ENCODE measurements at places on chromosomes 5 and 9.

DNA sequence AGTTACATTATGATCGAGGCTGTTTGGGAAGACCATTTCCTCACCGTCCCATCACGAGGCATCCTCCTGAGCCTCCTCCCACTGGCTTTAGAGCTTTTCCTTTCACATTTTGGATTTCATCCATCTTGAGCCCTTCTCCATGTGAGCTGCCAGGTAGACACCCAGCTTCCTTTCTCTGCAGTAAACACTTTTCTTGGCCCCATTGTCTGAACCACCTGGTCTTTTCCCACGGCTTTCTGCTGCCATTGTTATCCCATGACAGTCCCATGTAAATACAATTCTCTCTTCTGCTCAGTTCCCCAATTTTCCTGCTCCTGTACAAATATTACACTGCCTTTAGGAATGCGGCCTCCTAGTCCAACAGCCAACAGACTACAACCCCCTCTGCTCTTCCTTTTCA, 24.1 kb downstream of the UBE2QL1 start:
- no peak for DNase-seq

- no peak for DNase-seq
Observed at GRCh38 chr9:16664211-16664610, 206.3 kb downstream of the BNC2 start.

DNA sequence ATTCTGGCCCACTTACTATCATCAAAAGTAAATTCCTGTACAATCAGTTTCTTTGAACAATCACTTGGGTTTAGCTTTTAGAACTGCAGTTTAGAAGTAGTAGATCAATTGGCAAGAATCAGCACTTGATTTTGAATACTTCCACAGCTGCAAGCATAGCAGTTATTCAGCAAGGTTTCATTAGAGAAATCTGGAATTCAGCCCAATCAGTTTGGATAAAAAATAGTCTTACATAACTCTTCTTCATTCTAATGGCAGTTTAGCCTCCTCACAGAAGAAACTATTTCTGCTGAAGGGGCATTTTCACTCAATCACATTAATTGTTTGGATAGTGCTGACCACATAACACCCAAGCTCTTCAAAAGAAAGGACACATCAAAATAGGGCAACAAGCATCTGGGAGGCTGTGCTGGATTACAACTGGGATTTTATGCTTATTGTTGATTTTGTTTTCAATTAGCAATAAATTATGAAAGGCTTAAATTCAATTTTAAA, 336.2 kb upstream of the PDE4D start:
- DNase-seq, result no peak

GRCh38 chr9:79312686-79313421, 258.9 kb upstream of the TLE4 start:
- no peak for DNase-seq

- no peak for DNase-seq
Observed at GRCh38 chr5:168364750-168365550, 73.5 kb downstream of the WWC1 start.

DNA sequence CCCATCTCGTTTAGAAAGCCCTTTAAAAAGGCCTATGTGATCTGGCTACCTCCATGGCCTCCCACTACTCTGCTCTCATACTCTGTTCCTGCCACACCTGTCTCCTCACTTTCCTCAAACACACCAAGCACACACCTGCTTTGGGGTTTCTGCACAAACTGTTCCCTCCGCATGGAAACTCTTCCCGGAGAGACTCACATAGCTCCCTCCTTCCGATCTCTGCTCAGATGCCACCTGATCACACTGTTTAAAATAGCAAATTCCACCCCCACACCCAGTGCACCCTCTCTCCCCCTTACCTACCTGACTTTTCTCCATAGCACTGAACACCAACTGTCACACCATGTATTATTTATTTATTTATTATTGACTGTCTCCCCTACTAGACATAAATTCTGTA, 84.0 kb upstream of the NR4A3 start:
- no peak for DNase-seq

DNA sequence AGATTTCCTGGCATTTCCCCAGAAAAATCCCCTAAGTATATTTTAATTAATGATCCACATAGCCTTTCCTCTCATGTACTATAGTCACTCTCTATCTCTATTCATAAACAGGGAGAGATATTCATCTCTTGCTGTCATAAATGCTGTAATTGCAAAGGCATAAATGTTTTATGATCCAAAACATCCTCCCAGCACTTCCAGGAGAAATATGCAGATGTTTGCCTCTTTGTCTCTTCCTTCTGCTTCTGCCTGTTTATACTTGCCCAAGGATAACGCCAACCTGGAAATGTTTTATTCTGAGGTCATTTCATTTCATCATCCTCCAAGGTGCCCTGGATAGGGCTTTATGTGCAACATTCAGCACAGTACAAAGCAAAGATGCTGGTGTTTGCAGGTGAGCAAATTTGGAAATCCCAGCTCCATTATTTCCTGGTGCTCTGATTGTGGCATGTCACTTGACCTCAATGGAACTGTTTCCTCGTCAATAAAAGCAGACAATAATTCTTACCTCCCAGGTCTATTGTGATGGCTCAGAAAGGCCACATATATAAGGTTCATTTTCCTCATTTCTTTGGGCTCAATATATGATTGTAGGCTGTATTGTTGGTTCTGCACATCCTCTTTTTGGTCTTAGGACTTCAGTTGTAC, 6.9 kb downstream of the TNFSF15 start:
- no peak for DNase-seq

GRCh38 chr9:71518045-71518827, 250.1 kb downstream of the CEMIP2 start:
- no peak for DNase-seq

- DNase-seq, result no peak
Observed at GRCh38 chr5:168174376-168174775, 117.1 kb upstream of the WWC1 start.

GRCh38 chr9:82367016-82367415, 378.4 kb downstream of the SPATA31D1 start:
- DNase-seq, result no peak

GRCh38 chr9:4936277-4936676, 48.8 kb upstream of the JAK2 start:
- no peak for DNase-seq

DNA sequence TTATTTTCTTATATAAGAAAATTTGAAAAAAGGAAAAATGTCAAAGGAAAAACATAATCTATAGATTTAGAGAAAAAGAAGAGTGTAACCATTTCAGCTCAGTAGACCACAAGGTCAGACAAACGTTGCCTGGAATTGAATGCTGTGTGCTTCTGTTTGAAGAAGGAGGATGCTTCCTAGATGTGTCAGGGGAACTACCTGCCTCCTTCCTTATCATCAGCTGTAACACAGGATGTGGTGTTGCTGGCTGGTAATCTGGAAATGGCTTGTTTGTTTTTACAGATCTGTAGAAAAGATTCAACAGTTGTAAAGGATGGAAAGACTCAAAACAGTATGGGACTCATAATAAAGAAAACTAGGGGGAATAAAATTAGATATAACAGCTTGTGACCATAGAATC, 160.7 kb upstream of the MEF2C start:
- DNase-seq, result no peak

GRCh38 chr5:175710326-175710725, 52.5 kb downstream of the HRH2 start:
- no peak for DNase-seq

- no peak for DNase-seq
Observed at GRCh38 chr5:34691326-34691725, 35.2 kb downstream of the RAI14 start.

DNA sequence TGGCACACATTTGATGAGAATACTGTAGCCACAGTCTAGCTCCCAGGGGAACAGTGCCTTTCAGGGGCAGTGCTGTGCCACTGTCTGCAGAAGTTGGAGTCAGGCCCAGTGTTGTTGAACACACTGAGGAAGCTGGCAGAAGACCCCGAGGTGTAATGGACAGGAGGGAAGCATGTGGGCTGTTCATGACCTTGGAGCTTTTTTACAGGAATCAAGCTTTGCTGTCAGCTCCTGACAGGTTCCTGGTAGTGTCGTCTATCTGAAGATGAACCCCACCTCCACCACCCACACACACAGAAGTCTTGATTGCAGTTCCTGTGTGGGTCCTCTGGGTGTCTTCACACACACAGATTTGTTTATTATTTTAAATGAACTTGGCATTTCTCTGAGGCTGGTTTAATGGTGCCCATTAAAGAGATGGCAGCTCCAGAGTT, 40.3 kb upstream of the TNFAIP8 start:
- DNase-seq, result peak; percentile 75

- DNase-seq, result no peak
Observed at GRCh38 chr9:115198001-115198400, 80.0 kb upstream of the TNC start.

DNA sequence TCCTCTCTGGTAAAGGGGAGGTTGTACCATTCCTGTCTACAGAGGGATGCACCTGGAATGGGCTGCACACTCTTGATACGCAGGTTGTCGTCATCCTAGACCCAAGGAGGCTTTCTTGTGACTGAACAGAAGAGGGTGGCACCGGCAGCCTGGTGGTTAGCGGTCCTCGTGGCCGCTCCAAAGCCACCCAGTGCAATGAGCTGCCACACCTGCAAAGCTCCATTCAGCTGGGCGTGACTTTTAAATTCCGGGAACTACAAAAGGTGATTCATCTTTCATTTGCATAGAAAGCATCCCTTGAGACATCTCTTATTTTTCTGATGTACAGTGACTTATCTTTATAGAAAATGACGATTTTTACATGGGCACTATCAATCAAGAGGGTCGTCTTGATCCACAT, 286.1 kb upstream of the IRX1 start:
- DNase-seq, result no peak

DNA sequence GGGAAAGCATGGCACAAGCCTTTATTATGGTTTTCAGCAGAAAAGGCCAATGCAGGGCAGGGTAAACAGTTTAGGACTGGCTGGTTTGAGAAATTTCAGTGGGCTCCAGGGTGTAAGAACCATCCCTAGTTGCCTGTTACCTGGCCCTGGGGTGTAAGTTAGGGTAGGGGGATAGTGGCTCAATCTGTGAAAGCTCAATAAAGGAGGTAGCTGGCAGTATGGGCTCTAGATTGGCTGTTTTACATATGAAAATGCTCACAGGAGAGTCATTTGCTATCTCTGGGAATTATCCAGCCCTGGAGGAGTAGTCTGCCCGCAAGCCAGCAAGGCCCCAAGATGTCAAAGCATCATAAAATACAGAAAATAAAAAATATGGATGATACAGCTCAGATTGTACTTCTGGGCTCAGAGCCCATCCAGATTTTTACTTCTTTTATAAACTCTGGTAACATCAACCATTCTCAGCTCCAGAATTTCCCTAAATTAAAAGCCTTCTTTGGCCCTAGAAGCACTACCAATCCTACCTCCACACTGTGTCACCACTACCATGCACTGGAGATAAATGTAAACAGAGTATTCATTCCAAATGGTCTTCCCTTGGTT, 31.1 kb downstream of the SSBP2 start:
- DNase-seq, result no peak

GRCh38 chr5:32559411-32559810, 25.9 kb upstream of the SUB1 start:
- no peak for DNase-seq

GRCh38 chr5:122073864-122074263, 4.2 kb downstream of the LOX start:
- no peak for DNase-seq

DNA sequence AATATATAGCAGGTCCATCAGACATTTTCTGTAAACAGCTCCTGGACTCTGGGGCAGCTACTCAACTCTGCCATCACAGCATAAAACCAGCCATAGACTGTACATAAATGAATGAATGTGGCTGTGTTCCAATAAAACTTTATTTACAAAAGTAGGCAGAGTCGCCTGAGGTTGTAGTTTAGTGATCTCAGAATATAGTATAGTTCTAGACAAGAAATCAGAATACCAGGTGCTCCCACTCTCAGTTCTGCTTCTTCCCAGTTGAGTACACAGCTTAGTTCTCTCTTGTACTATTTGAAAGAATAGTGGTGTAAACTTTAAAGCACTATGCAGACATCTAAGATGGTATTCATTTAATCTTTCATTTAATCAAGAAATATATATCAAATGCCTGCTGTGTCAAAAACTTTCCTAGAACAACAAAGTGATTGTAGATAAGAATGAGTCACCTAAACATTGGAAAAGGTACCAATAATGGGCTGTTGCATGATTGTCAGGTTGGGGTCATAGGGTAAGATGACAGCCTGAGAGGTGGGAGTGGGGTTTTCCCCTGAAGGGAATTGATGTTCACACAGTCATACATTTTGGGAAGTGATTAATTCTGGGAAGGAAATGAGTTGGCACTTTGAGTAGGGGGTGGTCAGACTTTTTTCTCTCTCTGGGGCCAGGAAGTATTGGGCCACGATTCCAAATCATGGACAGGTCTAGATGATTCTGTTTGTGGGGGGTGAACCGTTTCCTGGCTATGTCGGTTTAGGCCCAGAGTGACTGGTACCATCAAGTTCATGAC, 37.0 kb downstream of the TNFSF8 start:
- DNase-seq, result peak; percentile 58

GRCh38 chr9:108786901-108787689, 68.7 kb downstream of the ACTL7B start:
- DNase-seq, result no peak

DNA sequence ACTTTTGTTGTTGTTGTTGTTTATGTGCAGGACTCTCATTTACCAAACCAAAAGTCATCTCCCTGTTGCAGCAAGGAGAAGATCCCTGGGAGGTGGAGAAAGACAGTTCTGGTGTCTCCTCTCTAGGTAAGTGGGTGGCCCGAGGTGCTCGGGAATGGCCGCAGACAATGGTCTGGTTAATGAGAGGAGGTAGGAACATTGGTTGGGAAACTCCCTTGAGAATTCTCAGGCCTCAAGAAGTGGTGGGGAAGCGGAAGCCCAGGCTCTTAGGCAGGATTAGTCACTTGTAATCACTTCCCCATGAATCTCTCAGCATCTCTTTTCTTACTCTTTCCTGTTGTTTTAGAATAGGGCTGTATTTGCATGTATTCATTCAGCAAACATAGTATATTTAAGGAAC, 7.2 kb downstream of the ZNF354B start:
- DNase-seq, result no peak

Measured in activated CD4-positive, alpha-beta T cell treated with anti-CD3 and anti-CD28 coated beads for 48 hours (primary cell).